HEK293T (cell line): ENCODE measurements at places on chromosomes 6 and 20.

DNA sequence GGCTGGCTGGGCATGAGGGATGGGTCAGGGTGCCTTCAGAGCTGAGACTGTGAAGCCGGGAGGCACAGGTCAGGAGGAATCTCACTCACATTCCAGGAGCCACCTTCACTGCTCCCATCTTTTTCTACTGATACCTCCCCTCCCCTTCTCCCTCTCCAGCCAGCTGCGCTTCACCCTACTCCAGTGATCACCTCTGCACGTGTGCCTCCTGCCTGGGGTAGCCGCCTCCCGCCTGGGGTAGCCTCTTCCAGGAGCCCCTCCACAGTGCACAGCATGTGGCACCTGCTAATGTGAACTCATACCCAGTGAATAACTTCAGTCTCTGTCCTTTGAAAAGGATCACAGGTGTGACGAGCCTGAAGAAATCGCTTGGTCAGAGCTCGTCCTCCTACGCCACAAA is 232.6 kb downstream of the TMEM242 start:
- DNase-seq, result no peak

DNA sequence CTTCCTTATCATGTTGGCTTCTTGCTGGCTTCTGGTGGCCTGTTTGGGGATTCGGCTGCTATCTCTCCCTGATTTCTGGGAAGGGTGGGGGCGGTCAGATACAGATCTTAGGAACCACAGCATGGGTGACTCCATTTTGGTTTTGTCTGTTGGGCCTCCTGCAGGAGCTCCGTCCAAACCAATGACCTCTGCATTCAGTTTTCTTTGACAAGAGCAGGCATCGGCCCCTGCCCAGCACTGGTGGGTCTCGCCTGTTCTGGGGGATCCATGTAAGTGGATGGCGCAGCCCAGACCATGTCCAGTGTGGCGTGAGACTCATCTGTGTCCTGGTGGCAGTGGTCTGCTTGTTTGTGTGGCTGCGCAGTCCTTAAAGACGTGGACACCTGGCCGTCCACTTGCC is 8.6 kb upstream of the ARFGAP1 start:
- no peak for DNase-seq

- no peak for DNase-seq
Observed at GRCh38 chr6:151514000-151514730, 20.3 kb downstream of the CCDC170 start.

- DNase-seq, result no peak
Observed at GRCh38 chr20:16541878-16542277, 31.4 kb downstream of the KIF16B start.

- no peak for DNase-seq
Observed at GRCh38 chr20:18796282-18796833, 17.2 kb upstream of the SCP2D1 start.

GRCh38 chr6:105097288-105097687 is 82.5 kb downstream of the POPDC3 start:
- no peak for DNase-seq

GRCh38 chr6:24064106-24064505 is 61.9 kb upstream of the NRSN1 start:
- DNase-seq, result peak; percentile 7

GRCh38 chr20:57770852-57771720 is 61.3 kb upstream of the PMEPA1 start:
- DNase-seq, result no peak

GRCh38 chr20:4689220-4689619 is 32.5 kb upstream of the PRND start:
- DNase-seq, result no peak

GRCh38 chr6:43695215-43695966 is 7.8 kb upstream of the MRPS18A start:
- DNase-seq, result no peak

DNA sequence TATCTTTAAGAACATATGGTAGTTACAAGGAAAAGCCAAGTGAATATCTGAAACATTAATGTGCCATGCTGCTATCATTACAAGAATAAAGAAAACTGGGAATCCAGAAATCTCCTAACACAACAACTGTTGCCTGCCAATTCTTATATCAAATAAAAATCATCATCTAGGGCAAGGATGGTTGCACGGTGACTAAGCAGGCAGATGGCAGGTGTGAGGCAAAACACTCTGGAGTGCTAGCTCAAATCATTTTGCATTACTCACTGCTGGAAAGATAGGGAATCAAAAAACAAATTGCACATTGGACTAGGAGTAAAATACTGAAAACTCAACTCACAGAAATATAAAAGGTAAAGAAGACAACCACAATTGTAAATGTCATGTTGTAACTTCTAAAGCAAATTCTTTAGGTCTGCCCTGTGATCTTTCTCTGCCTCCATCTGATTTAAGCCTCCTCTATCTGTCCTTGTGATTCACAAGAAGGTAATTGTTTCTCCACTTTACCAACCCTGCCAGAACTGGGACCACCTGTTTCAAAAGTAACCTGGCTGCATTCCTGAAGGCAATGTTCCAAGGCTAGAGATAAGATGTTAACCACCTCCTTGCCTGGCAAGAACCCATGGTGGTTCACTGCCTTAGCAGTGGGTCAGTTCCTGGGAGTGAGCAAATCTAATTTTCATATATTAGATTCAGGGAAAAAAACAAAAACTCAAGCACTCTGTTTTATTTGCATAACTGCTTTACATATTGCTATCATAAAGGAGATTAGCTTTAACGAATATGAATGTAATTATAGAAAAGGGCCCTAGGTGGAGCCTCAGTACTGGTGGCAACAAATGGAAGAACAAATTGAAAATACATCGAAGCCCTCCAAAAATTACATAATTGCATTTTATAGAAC is 33.1 kb upstream of the LCA5 start:
- DNase-seq, result peak; percentile 18

- no peak for DNase-seq
Observed at GRCh38 chr20:37480919-37481318, 40.1 kb upstream of the NNAT start.

GRCh38 chr6:146071781-146072180 is 42.9 kb downstream of the GRM1 start:
- DNase-seq, result no peak

GRCh38 chr6:84046755-84047154 is 13.2 kb downstream of the MRAP2 start:
- no peak for DNase-seq

- no peak for DNase-seq
Observed at GRCh38 chr20:5636841-5637240, 113.4 kb upstream of the SHLD1 start.

- no peak for DNase-seq
Observed at GRCh38 chr6:37620519-37620918, 77.2 kb downstream of the MDGA1 start.

DNA sequence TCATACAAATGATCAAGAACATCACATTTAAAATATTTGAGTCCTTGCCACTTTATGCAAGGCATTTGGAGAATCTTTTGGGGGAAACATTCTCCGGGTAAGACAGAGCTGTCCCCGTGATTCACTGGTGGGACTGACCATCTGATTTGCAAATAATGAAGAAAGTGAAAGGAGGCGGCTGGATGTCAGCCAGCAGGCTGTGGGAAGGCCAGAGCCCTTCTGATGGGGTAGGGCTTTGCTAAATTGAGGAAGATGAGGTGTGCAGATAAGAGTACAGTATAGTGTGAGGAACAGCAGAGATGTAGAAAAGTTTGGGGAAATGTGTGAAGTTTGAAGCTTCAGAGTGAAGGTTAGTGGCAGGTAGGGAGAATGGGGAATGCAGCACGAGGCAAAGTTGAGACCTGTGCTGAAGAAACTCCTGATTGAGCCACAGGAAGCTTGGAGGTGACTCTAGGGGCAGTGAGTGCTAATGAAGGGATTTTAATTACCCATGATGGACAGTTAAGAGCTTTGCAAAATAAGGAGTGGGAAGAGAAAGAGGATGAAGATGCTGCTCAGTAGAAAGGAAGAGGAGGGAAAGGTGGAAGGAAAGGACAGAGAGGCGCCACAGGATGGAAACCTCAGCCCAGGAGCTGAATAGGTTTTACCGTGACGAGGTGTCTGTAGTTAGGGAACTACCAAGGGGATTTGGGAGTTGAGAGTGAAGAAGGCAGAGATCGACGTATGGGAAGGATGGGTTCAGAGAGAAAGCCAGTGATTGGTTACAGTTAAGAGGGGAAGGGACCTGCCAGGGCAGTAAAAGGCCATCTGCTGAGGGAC is 68.7 kb downstream of the SNX9 start:
- no peak for DNase-seq

GRCh38 chr6:130969791-130970491 is 93.1 kb downstream of the EPB41L2 start:
- peak; percentile 17 for DNase-seq

DNA sequence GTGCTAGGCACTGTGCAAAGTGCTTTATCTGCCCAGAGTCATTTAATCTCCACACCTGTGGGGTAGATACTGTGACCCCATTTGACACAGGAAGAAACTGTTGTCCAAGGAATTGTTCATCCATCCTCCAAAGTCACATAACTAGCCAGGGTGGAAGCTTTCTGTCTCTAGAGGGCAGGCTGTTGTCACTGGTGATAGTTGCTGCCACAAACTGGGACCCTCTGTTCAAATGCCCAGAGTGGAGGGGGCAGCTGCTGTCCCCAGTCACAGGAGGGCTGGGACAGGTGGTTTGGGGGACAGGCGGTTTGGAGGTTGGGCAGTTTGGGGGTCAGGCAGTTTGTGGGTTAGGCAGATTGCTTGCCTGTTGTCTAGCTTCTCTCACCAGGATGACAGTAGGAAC is 16.1 kb upstream of the TMEM242 start:
- DNase-seq, result no peak

- DNase-seq, result no peak
Observed at GRCh38 chr20:45470262-45470931, 844 bp downstream of the WFDC2 start.

DNA sequence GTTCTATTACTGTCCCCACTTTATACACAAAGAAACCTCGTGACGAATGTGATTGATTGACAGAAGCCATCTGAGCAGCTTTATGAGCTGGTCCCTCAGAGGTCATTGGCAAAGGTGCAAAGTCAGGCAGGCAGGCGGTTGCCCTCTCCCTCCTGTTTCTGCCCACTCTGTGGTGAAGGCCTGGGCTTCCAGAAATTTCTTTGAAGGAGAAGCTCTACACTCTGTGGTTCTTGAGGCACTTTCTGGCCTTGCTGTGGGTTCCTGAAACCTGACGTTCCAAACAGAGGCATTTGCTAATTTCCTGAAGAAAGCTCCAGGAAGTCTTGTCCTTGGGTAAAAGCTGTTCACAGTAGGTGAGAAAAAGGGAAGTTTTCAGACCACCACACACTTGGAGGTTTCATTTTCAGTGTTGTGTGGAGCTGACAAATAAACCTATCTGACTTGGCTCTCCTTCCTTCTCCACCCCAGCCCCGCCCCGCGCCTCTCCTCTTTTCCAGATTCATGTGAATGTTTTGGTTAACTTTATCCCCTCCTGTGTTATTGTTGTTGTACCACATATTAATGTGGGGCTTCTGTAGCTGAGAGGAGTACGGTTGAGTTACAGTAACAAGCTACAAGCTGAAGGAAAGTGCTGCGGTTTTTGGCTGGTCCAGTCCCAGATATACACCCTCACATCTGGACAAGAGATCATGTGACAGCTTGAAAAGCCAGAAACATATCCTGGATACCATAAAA is 274.1 kb downstream of the CLIC5 start:
- DNase-seq, result no peak

DNA sequence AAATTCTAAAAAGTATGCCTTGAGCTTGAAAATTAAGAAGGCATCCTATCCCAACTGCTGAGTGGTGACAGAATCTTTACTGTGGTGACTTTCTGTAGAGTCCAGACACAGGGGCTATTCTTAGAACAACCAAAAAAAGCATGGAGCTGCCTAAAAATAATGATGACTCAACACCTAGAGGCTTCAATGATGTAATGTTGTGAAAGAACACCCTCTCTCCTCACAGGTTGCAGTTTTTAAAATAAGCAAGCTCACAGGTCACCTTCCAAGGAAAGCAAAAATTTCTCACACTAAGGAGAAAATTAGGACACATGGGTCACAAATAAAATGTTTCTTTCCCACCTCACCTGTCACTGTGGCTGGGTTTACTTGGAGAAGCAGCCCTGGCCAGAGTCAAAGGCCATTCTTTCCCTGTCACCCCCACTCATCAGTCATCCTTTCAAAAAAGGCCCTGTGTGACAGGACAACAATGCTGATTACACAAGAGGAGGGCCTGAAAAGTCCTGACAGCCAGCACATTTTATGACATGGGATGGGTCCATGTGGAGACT is 53.5 kb downstream of the RCAN2 start:
- no peak for DNase-seq

- DNase-seq, result no peak
Observed at GRCh38 chr6:169269180-169270076, 15.8 kb upstream of the THBS2 start.

DNA sequence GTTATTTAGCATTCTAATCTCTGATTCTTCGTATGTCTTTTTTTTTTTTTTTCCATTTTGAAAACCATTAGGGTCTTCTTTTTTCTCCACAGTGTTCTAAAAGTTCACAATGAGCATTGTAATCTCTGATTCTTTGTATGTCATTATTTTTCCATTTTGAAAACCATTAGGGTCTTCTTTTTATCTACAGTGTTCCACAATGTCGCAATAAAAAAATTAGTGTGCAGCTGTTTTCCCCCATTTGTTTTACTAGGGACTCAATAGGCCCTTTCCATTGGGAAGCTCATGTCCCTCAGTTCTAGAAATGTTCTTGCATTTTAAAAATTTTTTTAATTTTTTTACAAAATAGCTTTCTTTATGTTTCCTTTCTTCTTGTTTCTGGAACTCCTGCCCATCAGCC is 64.2 kb downstream of the RNF182 start:
- no peak for DNase-seq
